ENCODE measurements at places on chromosomes 12 and 14. TPM values are rescaled to one million over a fixed set of nuclear protein-coding genes. Genes with fewer than 3 reads are reported as not detected.

DNA sequence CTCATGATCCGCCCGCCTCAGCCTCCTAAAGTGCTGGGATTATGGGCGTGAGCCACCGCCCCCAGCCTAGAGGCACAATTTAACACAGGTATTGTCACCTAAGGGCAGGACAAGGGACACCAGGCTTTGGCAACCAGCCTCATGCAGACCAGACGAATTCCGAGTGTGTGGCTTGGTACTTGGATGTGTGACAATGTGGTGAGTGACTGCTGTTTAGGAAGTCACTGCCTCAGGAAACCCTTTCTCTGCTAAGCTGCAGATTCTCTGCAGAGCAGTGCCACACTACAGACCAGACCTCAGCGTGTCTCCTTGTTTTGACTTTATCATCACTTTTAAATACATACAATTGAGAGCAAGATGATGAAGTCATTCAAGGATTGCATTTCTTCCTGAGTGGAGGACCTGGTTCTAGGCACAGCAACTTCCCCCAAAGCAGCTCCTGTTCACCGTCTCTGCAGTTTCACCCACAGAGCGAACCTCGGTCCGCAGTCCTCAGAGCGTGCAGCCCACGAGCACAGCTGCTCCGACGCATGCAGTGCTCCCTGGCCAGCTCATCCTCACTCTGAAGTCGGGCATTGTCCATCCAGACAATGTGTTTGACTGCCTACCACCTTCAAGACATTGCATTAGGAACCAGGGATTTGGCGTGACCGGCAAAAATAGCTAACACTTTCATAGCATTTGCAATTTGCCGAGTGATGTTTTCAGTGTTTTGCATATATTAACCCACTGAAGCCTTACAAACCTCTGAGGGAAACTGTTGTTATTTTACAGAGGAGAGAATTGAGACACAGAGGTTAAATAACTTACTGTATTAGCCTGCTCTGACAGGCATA, 235.2 kb downstream of the CHST11 start:
- DNase-seq: no peak

PPP4R4 gene
- polyA plus RNA-seq: not detected

DNA sequence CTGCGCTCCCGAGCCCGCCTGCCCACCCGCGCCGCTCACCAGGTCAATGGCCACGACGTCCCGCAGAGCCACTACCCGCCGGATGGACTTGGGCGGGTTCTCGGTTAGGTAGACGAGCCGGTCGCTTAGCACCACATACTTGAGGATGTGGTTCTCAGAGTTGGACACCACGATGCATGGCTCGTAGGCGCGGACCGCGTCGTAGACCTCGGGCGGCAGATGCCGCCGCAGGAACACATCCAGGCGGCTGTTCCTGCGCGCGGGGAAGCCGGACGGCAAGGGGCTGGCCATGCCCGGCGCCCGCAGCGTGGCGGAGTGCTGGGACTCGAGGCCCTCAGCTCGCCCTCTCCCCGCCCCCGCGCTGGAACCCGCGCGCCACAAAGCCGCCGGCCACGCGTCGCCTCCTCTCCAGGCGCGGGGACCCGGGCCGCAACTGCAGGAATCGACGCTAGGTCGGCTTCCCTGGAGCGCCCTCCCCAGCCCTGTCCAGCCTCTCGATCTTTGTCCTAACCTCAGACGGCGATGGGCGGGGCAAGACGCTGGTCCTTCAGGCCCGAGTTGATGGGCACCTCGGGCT, at the start of gene C12orf56:
TSS of gene C12orf56 (minus strand) at position 484 of the 577 bp plus-strand sequence. CDS start at position 291, 193 bp downstream.
- DNase-seq: peak; percentile 68

DNA sequence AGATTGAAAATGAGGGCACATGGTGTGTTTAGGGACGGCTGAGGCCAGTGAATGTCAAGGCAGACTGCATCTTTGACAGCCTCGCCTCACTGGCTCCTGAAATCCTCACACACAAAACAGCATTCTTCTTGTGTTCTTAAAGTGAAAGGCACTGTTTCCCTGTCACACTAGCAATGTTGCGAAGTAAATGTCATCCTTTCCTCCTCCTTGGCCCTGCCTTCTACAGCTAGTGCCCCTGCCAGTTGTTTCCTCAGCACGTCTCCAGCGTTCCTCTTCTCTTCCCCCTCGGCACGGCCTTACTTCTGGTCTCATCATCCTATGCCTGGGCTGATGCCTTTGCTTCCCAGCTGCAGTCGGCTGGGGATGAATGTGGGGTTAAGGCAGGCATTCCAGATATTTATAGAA, 129.4 kb upstream of the DNM1L start:
- DNase-seq: no peak

DNA sequence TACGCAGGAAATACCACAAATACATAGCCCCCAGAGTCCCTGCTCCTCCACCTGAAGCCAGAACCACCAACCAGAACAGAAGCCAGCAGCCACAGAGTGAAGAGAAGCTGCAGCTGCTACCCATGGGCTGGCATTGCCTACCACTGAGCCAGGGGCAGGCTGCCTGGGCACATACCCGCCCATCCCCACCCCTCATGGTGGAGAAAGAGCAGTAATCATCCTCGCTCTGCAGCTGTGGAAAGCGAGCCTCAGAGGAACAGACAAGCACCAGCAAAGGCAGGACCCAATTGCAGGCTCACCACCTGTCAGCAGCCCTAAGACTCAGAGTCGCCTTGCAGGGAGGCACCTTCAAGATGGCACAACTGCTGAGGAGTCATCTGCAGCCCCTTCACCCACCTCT, 11.2 kb upstream of the CD9 start:
- DNase-seq: no peak

DNA sequence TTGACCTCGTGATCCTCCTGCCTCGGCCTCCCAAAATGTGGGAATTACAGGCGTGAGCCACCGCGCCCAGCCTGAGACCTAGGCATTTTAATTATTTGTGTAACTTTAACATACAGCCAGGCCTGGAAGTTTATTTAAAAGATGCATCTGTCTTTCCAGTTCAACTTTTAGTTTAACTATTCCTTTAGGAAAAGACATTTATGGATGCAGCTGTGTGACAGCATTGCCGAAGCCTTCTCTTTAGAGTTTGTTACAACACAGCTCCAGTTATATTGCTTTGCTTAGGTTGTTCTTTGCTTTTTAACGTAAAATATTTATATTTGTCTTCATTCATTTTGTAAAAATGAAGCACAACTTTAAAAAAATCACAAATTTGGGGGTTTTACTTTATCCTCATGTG, 67.0 kb downstream of the DIP2B start:
- no peak for DNase-seq

GRCh38 chr14:39090548-39091111, 12.4 kb downstream of the SEC23A start:
- no peak for DNase-seq

GRCh38 chr14:99473458-99473857, 7.2 kb downstream of the SETD3 start:
- DNase-seq: no peak

GRCh38 chr14:102514987-102515733, 5.6 kb upstream of the ANKRD9 start:
- DNase-seq: no peak

GRCh38 chr14:60249321-60250256, 568 bp downstream of the PPM1A start:
- DNase-seq: peak; percentile 92

Measured in kidney (tissue), 22 donors.